ENCODE measurements at places on chromosomes 16 and 17.
A peak's percentile ranks its signal among the peaks of the same experiment; 100 is the strongest.

GRCh38 chr16:81544700-81545271 lies 100.2 kb downstream of the CMIP start:
- DNase-seq: no peak

DNA sequence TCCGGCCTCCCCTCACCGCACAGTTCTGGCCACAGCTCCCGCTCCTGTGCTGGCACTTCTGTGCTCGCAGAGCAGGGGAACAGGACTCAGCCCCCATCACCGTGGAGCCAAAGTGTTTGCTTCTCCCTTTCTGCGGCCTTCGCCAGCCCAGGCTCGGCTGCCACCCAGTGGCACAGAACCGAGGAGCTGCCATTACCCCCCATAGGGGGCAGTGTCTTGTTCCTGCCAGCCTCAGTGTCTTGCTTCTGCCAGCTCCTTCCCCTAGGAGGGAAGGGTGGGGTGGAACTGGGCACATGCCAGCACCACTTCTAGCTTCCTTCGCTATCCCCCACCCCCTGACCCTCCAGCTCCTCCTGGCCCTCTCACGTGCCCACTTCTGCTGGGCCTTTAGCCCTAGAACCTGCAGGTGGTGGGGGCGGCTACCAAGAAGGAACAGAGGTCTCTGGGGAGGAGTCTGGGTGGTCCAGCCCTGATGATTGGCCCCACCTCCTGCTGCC lies 645 bp upstream of the ELMO3 start:
- DNase-seq: peak; percentile 35

- no peak for DNase-seq
Measured at GRCh38 chr16:27330542-27330941, 16.8 kb downstream of the IL4R start.

- no peak for DNase-seq
Measured at GRCh38 chr17:82917699-82918345, 78.0 kb upstream of the ZNF750 start.

DNA sequence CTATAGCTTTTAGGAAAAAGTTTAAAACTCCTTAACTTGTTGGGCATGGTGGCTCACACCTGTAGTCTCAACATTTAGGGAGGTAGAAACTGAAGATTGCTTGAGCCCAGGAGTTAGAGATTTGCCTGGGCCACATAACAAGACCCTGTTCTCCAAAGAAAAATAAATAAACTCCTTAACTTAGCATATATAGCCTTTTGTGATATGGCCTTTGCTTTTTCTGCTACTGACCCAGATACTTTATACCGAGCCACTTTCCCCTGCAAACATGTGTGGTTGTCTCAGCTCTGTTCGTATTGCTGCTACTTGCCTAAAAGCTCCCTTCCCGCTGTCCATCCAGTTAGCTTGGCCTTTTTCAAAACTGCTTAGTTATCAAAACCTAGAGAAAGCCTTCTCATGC lies 51.0 kb downstream of the GAN start:
- DNase-seq: no peak

- DNase-seq: no peak
Measured at GRCh38 chr17:74972107-74972972, at the start of gene HID1. TSS of gene HID1 (minus strand) at chr17:74972759. CDS start at chr17:74972656, 103 bp downstream.

- DNase-seq: no peak
Measured at GRCh38 chr17:40903129-40903847, 18.2 kb upstream of the KRT20 start.

DNA sequence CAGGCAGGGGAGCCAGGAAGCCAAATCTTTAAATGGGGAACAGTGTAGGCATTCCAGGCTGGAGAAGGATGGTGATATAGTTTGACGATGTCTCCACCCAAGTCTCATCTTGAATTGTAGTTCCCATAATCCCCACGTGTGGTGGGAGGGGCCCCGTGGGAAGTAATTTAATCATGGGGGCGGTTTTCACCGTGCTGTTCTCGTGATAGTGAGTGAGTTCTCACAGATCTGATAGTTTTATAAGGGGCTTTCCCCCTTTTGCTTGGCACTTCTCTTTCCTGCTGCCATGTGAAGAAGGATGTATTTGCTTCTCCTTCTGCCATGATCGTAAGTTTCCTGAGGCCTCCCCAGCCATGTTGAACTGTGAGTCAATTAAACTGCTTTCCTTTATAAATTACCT lies 28.8 kb downstream of the GINS3 start:
- DNase-seq: no peak

GRCh38 chr17:20243524-20243923 lies 223.8 kb downstream of the LGALS9B start:
- DNase-seq: no peak

DNA sequence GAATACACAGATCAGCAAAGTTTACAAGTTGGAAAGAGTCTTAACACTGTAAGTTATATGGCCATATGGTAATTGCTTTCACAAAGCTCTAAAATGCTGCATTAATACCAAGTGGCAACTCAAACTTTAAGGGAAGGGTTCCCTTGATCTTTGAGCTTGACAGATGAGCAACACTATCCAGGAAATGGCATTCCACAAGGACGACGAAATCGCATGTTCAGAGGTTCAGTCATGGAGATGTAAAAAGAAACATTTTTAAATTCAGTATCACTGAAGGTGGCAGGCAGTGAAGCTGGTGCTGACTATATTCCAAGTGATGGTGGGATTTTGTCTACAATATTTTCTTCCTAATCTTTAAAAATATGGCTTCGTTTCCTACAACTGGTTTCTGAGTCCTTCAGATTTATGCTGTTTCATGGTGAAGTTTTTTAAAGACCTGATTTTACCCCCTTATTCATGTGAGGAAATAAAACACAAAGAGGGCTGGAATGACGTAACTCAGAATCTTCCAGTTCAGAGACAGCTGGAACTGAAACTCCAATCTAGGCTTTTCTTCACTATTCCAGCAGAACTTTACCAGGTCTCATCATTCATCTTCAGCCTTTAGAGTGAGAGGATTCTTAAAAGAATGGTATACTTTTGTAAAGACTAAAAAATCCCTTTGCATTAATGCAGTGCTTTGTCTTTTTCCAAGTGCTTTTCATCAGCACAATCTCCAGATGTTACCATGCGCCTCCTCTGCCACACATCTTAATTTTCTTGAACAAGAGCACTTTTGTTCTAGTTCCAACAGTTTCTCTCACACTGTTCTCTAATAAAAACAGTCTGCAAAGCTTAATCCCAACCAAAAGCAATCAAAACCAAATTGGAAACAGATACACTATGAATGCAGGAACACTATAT lies 20.2 kb downstream of the CHCT1 start:
- DNase-seq: no peak

- DNase-seq: no peak
Measured at GRCh38 chr17:40509626-40510327, 8.4 kb upstream of the TNS4 start.

DNA sequence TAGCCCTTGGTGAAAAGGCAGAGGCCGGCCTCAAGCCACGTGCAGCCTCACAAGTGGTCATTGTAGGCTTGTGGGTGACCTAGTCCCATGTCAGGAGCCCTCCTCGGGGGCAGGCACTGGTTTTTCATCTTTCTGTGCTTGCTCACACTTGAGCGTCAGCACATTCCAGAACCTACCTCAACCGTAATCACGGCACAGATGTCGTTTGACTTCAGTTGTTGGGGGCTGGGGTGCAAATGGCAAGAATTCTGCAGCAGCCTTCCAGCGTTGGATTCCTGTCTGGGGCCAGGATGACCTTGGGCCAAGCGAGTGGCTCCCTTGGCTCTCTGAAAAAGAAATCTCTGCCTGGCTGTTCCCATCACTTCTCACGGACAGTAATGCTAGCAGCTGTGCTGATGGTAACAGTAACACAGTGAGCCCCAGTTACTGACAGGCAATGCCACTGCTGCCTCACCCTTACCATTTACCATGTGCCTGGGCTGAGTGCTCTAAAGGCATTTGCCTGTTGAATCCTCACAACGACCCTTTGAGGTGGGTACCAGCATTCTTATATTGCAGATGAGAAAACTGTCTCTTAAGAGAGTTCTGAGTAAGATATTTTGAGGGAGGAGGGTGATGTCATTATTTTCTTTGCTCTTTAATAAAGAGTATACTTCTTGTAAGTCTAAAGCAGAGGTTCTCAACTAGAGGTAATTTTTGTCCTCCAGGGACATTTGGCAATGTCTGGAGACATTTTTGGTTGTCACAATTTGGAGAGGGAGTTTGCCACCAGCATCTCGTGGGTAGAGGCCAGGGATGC lies 46.5 kb downstream of the KSR1 start:
- no peak for DNase-seq

DNA sequence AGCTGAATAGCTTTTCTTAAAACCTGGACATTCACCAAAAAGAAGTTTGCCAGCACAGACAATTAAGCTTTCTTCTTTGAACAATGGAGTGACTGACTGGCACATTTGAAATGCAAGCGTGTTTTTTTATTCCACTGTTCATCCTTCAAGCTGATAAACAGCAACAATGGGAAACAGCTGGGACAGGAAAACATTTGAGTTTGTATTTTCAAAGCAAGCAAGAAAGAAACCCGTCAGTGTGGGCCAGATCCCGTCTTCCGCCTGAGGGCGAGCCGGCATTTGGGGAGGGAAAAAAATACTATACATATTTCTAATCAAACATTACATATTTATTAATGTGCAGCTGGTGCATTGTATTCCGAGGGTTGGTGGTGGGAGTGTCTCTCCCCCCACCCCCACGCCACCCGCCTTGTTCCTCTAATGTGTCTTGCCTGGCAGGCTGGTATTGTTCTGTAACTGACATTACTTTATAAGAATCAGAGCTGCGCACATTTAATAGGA lies 94.3 kb downstream of the CYLD start:
- DNase-seq: no peak

All from SW 1271 (cell line).